Activated effector memory CD4-positive, alpha-beta T cell treated with anti-CD3 and anti-CD28 coated beads, Interleukin-2, amount 50 U/mL, for 16 hours (primary cell): ENCODE measurements at places on chromosomes 3 and 15.

DNA sequence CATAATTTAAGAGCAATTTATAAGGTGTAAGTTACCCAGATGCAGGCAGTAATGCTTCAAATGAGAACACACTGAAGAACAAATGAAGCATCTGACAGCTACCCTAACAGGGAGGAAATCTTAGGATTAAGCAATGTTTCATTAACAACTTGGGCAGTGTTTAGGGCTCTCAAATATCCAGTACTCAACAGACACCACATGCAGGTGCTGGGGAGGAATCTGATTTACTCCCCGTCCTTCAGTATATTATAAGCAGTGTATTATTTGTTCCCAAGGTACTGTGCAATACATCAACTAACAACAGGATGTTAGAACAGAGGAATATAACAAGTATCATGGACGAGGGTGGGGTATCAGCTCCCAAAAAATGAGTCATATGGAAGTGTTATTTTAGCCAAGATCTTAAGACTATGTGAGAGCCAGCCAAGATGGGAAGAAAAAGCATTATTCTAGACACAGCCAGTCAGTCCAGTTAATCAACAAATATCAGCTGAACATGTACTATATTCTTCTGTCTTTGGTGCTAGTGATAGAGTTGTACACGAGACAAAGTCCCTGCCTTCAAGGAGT, 20.4 kb downstream of the BTBD1 start:
- no peak for DNase-seq

DNA sequence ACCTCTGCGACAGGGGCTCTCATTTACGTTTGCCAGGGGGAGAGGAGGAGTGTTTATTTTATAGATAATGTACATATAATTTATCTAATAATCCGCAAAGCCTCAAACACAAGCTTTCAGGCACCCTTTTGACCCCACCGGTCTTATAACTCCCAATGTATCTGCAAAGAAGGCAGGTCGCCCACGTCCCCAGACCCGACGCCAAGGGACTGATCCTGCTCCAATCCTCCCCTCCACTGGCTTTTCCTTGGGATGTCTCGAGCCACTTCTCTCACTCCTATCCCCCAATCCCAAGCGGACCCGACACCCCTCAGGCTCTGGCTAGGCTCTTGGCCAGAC, 452 bp downstream of the DCP1A start:
- no peak for DNase-seq

DNA sequence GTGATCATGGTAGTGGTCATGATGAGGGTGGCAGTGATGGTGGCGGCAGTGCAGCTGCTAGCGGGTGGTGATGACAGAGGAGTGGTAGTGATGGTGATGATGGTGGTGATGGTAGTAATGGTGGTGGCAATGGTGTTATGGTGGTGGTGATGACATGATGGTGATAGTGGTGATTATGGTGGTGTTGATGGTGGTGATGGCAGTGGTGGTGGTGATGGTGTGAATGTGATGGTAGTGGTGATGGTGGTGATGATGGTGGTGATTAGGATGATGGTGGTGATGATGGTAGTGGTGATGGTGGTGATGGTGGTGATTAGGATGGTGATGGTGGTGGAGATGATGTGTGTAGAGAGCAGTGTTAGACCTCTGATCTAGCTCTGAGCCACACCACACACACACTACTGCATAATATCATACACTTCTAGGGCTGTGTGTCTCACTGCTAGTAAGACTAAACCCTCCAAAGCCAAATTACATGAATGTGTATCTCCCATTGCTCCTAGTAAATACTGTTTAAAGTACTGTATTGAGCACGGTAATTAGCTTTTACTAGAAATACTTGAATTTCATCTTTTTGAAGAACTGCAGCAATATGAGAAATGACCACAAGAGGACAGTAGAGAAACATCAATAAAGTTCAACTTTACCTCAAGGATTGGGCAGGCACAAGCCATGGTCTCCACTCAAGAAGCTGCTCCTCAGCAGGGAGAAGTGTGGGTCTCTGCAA, 28.8 kb downstream of the TMED3 start:
- DNase-seq = no peak

- DNase-seq = peak; percentile 73
Observed at GRCh38 chr3:45965653-45966052, 22.4 kb downstream of the CXCR6 start.

DNA sequence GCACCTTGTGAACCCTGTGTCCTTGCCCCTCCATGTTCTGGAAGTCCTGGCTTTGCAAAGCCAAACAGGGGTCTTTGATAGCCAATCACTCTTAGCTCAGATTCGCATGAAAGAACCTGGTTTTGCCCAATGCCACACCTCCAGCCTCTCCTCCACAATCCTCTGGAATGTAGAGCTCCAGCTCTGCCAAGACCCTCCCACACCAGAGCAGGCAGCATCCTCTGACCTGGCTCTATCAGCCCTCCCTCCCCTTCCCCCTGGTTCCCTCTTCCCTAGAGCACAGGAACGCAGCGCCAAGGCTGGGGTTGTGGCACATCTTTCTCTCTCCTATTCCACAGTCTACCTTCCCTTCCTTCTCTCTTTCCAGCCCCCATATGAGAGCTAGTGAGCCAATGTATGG, 133.3 kb downstream of the RPLP1 start:
- DNase-seq = no peak

DNA sequence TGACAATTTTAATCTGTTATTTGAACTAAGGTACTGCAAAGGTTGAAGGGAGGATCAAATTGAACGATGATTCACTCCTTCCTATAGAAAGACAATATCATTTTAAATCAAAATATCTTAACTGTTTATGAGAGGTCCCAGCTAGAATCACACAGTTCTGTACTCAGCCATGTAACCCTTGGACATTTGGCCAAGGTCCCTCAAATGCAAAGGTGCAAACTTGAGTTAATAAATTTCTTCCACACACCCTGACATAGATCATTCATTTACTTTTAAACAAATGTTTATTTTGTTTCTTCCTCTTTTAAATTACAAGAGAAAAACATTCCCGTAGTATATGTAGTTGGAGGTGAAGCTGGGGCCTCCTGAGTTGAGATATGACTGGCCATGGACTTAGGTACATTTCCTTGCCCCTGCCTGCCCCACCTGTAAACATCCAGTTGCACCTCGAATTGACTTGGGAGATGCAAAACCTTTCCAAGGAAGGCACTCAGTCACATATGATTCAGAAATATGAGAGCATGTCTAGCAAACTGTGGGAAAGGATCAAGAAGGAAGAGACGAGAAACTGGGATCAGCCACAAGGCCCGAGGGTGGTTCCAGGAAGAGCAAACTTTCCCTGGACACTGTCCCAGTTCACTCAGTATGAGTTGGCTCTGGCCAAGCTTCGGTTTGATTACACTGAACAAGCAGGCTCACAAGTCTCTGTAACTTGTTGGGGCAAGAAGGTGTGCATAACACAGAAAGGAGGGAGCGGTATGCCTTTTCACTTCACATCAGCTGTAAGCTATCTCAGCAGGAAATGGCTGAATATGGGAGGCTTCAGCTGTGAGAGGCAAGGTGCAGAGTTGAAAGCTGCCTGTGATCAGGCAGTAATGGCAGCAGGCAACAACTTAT, 6.7 kb downstream of the TNFSF10 start:
- DNase-seq = peak; percentile 67

GRCh38 chr3:196009456-196009855, 72.4 kb downstream of the TFRC start:
- DNase-seq = no peak

DNA sequence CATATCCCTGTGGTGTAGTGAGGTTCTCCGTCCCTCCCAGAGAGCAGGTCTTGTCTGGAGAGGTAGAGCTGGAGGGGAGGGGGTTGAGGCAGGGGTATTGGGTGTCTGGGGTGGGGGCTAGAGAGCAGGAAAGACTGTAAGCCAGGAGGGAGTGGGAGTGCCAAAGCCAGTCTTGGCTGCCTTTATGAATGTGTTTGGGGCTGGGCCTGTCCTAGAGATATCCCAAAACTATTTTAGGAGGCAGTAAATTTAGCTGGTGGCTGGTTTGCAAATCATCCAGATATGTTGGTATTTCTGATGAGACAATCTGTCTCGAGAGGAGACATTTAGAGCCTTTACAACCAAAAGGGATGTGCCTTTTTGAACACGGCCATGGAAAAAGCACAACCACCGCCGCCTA, 166.6 kb downstream of the TLE3 start:
- DNase-seq = no peak

DNA sequence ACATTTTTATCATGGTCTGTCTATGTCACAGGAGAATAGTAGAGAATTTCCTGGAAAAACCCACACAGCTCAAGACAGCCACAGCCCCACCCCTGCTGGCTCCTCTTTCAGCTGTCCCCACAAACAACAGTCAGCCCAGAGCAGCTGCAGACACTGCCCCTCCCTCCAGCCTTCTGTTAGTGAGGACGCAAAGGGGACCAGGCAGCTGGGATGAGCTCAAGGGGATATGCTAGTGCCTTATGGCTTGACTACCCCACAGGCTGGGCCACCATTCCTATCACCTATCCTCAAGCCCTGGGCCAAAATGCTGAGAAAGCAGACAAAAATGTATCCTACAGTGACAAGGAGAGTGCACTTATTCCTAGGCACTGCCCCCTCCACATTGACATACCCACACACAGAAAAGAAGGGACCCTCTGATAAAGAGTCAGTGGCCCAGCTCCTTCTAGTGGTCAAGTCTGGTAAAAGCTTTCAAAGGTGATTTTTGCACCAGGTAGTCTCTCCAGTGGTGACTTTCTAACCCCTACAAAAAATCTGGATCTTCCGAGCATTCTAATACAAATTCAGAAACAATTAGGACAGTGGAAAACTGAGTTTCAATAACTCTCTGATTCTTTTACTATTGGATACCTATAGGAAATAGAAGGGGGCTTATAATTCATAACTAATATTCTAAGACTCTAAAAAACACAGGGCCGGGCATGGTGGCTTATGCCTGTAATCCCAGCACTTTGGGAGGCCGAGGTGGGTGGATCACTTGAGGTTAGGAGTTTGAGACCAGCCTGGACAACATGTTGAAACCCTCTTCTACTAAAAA, 3.0 kb upstream of the MAP1A start:
- no peak for DNase-seq
